ENCODE measurements at places on chromosomes 7 and 10.
A peak's percentile ranks its signal among the peaks of the same experiment; 100 is the strongest.

GRCh38 chr10:125158601-125159485, 1.5 kb downstream of the CTBP2 start:
- peak; percentile 42 for DNase-seq

GRCh38 chr10:44325596-44326307, 59.1 kb downstream of the CXCL12 start:
- no peak for DNase-seq

DNA sequence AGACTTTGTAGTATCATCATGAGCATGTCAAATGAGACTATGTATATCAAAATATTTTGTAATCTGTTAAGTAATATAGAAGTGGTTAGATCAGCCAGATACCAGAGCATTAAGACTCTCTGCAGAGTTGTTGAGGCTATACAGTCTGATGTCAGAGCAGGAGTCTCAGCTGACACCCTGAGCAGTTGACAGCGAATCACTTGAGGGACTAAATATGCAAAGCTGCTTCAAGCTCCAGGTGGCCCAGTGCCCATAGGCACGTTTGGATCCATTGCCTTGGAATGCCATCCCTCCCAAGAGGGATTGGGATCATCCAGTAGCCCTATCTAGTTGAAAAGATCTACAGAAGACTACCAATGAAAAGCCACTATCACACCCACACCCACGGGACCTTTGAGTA, 210.2 kb downstream of the TAX1BP1 start:
- no peak for DNase-seq

DNA sequence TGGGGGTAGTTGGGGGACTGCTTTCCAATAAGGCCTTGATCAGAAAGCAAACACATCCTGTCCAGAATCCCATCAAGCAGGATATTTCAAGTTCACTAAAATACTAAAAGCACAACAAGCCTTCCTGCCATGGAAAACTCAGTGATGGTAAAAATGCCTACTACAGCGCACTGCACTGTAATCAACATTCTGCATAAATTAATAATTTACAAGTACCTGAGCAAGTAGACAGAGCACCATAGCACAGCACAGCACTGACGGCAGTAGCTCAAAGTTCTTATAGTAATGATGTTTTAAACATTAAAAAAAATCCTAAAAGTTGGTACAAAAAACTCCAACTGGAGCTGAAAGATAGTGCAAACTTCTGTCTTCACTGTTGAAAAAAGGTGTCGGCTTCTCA, 120.5 kb downstream of the FANK1 start:
- DNase-seq: no peak

- DNase-seq: peak; percentile 15
Observed at GRCh38 chr10:16116404-16117304, 256.3 kb upstream of the MINDY3 start.

DNA sequence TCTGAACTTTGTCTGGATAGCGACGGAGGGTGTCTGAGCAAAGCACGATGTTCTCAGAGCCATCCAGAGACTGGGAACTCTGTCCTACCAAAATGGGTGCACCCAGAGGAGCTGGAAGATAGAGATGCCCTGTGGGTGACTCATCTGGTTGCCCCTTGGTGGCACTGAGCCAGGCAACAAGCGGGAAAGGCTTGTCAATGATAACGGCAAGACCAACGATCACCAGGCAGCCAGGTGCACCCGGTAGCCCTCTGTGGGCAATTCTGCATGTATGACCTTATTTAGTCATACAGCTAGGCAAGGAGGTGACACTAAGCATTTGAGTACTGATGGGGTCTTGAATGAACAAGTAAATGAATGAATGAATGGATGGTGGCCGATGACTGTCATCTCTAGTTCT, 2.8 kb upstream of the ELN start:
- DNase-seq: no peak

DNA sequence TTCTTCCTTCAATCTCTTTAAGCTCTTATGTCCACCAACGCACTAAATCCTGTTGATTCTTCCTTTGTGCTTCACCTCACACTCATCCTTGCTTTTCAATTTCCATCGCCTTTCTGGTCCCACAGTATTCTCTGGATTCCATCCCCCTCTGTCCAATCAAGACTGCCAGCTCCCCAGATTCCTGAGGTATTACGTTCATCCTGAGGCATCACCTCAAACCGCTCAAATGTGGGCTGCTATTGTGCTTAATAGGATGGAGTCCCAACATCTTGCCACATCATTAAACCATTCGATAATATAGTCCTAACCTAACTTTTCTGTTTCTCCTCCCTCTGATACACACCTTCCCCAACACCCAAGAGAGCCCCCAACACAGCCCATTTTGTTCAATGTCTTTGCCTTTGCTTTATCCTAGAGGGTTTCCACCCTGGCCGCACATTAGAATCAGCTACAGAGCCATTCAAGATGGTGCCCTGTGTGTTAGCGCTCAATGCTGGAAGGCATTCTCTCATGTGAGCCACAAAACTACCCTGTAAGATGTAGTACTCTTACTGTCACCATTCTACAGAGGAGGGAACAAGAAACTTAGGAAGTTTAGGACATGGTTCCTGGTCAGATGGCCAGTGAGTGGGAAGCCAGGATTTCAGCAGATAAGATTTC, 79.5 kb upstream of the LEP start:
- DNase-seq: no peak

DNA sequence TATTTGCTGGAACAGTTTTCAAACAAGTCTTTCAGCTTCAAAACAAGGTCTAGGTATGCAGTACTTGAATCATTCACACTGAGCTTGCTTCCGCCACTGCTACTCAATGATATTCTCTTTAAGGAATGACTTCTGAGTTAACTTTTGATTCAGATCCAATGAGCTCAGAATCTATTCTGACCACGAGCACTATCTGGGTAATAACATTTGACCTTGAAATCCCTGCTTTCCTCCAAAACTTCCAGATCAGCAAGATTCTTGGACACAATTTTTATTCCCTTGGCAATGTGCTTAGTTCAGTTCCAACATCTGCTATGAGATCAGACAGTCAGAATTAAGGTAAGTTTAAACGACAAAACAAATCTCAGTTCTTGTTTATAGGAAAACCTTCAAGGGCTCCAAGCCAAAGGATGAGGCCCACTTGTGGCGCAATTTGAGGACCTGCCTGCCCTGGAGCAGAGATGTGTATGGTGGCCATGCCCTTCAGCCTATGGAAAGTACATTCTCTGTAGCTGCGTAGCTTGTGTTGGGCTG, 87.2 kb downstream of the RNF216 start:
- no peak for DNase-seq

DNA sequence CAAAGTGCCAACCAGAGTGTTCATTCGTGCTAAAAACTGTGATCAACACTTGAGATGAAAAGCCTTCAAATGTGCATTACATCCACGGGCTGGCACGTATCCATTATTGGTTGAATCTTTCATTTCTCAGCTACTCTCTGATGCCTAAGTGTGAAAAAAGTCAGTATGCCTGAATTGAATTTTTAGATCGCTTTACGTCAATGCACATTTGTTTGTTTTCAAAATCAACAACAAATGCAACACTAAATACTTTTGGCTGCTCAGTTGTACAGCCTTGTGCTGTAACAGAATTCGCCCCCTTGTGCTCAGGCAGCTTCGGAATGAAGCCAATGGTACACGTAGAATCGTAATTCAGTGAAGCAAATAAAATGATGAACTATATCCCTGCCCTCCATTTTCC, 446.5 kb upstream of the NRP1 start:
- DNase-seq: no peak

DNA sequence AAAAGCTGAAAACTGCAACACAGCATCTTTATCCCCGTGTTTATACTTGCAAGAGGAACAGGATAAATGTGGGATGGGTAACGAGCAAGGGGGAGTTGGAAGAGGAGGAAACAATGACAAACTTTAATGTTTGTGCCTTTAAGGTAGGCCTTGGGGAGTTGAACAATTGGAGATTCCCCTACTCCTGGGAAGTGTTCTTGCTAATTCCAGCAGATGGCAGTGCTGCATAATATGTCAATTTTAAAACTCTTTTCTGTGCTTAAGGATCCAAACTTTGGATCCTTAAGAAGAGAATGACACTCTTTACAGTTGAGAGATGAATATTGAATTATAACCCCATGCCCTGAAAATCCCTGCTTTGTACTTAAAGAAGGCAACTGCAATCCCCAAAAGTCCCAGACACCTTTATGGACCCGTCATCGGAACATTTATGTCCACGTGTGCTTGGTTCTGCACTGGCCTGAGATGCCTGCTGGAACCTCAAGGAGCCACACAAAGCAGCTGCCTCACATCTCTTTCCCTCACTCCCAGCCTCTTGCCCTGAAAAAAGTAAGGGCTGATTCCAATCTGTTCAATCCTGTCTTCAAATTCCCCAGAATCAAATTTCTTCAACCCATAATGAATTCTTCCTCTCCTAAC, 12.0 kb downstream of the IFIT5 start:
- DNase-seq: peak; percentile 56

- no peak for DNase-seq
Observed at GRCh38 chr7:2115760-2116447, 116.8 kb downstream of the MAD1L1 start.

- DNase-seq: no peak
Observed at GRCh38 chr7:156056534-156056933, 244.3 kb upstream of the SHH start.

DNA sequence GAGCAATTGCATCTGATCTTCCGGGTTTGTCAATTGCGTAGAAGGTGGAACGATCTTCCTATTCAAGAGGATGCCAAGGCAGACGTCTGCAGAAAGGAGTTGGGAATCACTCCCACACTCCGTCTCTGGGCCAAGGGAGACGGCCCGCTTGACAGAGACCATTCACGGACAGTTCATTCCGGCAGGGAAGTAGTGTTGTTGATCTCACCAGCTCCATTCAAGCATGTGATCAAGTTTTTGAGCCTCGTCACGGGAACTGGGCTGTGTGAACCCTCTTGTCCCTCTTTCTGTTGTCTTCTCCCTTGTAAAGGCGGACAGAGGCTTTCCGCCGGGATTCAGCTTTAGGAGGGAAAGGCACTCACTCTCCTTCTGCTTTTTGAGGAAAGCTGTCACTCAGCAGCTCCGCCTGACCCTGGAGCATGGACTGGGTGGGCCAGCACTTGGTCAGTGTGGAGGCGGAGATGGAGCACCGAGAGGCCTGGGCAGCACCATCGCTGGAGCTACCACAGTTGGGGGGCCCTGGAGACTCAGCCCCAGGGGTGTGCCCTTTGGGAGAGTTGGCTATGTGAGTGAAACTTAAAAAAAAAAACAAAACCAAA, 44.9 kb downstream of the SPDYE5 start:
- no peak for DNase-seq

DNA sequence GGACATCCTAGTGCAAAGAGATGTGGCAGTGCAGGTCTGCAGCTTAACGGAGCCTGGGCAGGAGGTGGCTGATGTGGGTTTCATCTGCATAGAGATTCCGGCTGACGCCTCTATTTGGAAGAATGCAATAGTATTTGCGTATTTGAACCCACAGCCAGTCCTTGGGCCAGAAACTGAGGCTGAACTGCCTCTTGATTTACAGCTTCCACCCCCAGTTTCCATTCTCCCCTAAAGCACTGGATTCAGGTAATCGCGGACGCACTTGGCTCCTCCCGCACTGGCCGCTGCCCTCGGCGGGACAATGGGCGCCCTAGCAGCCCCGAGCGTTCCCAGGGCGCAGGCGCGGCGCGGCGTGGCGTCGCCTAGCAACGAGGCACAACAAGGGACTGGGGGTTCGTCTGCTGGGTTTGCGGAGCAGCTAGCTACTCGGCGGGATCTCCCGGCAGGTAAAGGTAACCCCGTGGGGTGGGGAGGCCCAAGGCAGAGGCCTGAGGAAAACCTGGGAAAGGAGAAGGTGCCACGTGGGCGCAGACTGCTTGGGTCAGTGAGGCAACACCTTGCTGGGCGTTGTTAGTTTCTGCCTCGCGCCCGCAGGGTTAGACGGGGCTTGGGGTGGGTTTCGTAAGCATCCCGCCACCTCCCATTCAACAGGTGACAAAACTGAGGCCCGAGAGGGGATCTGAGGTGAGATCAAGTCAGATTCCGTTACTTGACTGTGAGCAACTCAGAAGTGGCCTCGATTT, at the start of gene ARMC3:
Gene ARMC3 (plus strand): TSS at position 393 of the 743 bp plus-strand sequence. CDS start 3,944 bp downstream, outside the sequence.
- DNase-seq: peak; percentile 57

GRCh38 chr10:76675951-76676587, 961.5 kb downstream of the KCNMA1 start:
- no peak for DNase-seq

GRCh38 chr10:89278034-89278535, 23.8 kb upstream of the IFIT2 start:
- peak; percentile 86 for DNase-seq

DNA sequence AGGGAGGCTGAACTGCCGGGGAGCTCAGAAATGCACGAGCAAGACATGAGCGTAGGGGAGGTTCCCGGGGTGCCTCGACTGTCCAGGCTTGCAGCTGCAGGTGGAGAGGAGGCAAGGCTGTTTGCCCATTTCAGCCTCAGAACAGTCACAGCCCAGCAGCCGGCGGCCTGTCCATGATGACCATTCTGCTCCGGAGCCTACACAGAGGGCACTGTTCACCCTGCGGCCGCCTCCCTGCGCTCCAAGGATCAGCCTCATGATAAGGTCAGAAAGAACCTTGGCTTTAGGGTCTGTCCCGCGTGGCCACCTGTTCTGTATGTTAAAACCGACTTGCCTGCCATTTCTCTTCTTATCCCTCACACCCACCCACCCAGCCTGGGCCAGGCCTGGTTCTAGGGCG, 21.9 kb upstream of the CFAP46 start:
- no peak for DNase-seq

DNA sequence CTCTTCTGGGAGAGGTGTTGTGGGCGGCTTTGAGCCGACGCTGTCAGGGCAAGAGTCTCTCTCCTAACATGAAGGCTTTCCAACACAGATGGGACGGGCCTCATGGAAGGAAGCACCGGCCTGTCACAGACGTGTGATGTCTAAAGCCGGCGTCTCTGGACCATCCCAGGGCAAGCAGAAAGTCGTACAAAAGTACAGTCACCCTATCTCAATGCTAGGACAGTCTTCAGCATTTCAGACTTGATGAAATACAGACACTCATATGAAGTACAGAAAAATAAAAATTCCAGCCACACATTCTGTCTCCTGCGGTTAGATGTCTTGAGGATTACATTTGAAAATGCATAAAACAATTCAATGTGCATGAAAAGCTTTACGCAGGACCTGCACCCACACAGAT, 30.6 kb downstream of the CYP2W1 start:
- DNase-seq: no peak

DNA sequence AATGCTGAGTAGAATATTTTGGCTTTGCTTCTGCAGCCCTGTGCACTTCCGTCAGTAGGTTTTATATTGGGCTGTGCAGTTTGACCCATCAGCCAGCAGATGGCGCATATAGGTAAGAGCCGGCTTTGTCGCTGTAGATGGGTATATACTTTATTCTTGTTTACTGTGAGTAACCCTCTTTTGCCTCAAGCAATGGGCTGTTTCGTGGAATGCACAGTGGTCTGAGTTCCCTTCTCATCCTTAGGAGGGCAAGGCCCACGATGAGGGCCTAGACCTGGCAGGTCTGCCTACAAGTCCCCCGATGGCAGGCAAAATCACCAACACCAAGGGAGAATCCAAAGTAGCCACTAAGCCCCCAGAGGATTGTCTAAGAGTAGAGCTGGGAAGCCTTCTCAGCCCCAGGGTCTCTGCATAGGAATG, 1002.9 kb upstream of the KCND2 start:
- peak; percentile 3 for DNase-seq

- no peak for DNase-seq
Observed at GRCh38 chr10:4671451-4672145, 154.4 kb upstream of the AKR1E2 start.

All from A549 (cell line).